ENCODE measurements at places on chromosomes 5 and 9.

DNA sequence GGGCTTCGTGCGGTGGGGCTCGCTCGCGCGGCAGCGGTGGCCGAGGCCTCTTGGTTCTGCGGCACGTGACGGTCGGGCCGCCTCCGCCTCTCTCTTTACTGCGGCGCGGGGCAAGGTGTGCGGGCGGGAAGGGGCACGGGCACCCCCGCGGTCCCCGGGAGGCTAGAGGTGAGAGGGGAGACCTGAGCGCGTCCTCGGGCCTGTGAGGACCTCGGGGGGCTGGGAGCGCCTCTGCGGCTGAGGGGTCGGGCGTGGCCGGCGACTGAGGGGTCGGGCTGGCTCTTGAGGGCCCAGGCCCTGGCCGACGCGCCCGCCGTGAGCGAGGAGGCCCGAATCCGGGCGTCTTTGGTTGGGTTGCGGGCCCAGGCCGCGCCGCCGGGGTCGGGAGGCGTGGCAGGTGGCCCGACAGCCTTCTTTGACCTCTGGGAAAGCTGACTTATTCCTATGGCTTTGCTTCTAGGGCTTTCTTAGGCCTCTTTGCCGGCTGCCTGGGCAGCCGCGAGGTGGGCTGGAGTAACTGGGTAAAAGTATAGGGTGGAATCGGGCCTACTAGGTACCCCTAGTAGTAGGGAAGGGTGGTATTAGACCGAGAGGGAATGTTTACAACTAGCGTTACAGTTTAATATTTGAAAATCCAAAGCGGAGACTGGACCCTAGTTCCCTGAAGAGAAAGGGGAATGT is at the start of gene CANX:
TSS of gene CANX (plus strand) at position 33 of the 681 bp plus-strand sequence. CDS start 6,715 bp downstream, outside the sequence.
- no peak for DNase-seq

DNA sequence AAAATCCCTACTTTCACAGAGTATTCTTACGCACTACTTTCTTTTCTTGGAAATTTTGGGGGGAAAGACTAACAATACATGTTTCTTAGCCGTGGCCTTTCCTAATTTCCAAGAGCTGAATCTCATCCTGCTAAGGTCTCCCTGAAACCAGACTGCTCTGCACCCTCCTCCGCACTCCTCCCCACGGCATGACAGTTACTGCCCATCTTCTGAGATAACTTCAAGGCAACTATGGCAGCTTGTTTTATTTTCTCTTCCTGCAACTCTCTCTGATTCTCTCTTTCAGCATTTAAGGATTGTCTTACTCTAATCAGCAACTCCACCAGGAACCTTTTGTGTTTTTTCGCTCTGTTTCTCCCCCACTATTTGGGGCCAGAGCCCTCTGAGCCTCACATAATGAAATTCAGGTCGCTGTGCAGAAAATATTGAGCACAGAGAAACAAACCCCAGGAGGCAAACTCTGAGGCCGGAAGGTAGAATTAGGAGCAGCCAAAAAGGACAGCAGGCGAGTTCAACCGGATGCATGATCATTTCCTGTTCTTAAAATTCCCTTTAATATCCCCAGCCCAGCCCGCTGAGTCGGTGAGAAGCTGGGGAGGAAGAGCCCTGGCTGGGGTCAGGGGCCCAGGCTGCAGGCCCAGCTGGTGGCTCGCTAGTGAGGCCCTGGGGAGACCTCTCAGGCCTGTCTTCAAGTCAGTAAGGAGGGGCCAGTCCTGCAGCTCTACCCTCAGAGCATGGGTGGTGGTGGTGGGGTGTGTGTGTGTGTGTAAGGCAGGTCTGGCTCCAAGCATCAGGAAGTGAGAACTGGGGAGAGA is 213.6 kb upstream of the S1PR3 start:
- DNase-seq: no peak

GRCh38 chr5:167900340-167900935 is 391.0 kb upstream of the WWC1 start:
- DNase-seq: no peak

- no peak for DNase-seq
Measured at GRCh38 chr9:134545543-134546245, 95.9 kb upstream of the COL5A1 start.

DNA sequence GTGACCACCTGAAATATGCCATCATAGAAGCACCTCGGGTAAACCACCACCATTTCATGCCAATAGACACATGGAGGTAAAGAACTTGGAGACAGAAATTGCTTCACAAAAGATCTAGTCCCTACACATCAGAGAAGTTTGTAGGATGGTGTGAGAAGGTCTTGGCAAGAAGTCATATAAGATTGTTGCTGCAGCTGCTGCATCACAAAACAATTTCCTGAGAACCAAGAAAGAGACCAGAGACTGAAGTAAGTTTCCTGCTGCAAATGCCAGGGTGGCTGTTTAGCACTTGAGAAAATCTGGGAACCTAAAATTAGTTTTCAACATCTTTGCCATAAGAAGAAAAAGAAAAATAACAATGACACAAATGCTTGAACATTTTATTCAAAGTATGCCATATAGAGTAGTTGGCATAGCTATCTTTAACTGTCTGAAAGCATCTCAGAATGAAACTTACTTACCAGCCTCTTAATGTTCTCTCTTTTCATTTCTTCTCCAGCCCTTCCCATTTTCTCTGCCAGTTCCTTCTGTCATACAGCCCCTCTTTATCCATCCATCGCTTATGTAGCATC is 114.3 kb downstream of the KCTD16 start:
- no peak for DNase-seq
